Hypothalamus (tissue), 51 donors: ENCODE measurements at places on chromosomes 1 and 21.

DNA sequence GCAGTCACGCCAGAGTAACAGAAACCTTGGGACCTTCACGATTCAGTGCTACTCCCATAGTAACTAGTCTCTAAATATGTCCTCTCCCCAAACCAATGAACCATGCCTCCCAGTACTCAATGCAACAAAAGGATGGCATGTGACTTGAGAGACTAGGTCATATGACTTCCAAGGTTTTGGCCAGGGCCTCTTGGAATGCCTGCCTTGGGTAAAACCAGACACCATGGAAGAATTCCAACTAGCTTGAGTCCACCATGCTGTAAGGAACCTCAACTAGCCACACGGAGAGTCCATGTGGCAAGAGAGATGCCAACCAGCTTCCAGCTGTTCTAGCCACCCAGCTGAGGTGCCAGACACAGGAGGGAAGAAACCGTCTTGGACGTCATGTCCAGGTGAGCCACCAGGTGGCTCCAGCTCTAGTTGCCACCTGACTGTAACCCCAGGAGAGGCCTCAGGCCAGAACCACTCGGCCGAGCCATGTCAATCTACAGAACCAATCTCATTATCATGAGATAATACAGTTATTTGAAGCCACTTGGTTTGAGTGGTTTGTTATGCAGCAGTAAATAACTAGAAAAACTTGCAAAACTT lies 115.0 kb downstream of the SYF2 start:
- DNase-seq = no peak

DNA sequence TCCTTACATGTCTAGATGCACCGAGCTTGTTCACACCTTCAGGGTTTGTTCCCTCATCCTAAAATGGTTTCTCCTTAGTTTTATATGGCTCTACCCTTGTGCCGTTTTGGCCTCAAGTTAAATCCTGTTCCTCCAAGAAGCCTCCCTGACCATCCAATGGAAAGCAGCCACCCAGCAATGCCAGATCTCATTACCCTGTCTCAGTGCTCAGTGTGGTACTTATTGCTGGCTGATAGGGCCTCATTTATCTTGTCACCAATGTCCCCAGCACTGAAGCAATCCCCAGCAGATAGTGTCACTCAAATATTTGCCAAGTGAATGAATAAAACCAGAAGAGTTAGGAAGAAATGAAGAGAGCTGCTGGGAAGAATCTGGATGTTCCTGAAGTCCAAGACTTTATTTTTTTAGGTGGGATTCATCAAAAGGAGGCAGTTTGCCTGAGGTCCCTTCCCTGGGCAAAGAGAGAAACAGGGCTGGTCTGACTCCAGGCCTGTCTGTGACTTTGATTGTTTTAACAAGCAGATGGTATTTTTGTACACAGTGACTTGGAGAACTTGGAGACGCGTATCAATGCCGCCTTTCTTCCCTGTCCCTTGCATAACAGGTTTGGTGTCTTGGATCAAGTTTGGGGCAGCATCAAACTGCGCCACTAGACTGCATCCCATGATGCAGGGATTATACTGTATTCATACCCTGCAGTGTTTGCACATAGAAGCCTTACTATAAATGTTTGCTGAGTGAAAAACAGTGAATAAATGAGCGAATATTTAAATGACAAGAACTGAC lies 221.2 kb downstream of the DISC1 start:
- DNase-seq = no peak

DNA sequence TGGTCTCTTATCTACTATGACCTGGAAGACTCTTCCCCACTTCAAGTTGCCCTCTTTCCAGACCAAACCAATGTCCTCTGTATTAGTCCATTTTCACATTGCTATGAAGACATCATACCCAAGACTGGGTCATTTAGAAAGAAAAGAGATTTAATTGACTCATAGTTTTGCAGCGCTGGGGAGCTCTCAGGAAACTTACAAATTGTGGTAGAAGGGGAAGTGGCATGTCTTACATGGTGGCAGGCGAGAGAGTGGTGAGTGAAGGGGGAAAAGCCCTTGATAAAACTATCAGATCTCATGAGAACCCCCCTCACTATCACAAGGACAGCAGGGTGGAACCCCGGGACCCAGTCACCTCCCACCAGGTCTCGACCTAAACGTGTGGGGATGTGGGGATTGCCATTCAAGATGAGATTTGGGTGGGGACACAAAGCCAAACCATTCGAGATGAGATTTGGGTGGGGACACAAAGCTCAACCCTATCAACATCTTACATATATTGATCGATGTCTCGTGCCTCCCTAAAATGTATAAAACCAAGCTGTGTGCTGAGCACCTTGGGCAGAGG lies 14.2 kb upstream of the AGPAT3 start:
- no peak for DNase-seq

DNA sequence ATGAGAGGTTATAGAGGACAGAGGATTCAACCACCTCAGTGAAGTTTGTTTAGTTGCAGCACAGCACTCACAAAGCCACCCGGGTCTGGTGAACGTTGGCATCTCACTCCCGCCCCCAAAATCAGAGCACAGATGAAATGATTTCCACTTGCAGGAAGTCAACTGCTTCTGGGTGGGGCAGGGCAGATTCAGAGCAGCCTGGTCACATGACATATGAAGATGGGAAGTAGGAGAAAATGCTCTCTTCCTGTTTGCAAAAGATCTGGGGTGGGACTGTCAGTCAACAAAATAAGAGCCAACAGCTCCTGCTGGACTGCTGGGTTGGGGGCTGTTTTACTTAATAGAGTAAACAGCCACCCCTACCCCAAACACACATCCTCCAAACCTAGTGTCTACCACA lies 43.2 kb downstream of the LRRC71 start:
- DNase-seq = no peak

DNA sequence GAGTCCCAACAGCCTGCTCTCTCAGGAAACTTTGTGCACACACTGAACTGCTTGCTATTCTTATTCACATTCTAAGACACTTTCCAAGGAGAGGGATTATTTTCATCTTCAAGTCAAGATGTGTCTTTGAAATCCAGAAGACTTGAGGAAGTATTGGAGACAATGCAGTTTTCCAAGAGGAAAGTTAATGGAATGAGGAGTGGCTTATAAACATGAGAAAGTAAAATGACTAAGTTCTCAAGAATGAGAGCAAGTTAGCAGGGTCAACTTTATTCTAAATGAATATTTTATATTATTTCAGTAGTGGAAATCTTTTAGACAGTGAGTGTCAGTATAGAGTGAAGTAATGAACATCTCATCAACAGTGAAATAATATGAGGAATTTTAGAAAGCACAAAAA lies 1239.3 kb downstream of the MRPL39 start:
- no peak for DNase-seq

- DNase-seq = no peak
Observed at GRCh38 chr21:16587681-16588375, 858.0 kb downstream of the USP25 start.

- no peak for DNase-seq
Observed at GRCh38 chr1:225720937-225721336, 56.7 kb upstream of the SRP9 start.

GRCh38 chr1:14777516-14778506 lies 179.3 kb downstream of the KAZN start:
- no peak for DNase-seq

DNA sequence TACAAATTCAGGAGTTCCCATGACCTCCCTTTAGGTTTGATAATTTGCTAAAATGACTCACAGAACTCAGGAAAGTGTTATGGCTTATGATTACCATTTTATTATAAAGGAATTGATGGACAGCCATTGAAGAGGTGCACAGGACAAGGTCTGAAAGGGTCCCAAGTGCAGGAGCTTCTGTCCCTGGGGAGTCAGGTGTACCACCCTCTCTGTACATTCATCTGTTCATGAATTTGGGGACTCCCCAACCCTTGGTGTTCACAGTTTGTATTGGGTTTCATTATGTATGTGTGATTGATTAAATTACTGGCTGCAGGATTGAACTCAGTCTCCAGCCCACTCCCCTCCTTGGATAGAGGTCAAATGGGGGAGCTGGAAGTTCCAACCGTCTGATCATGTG lies 10.8 kb upstream of the IL10RB start:
- no peak for DNase-seq

GRCh38 chr1:57041901-57042300 lies 76.1 kb upstream of the C8B start:
- DNase-seq = no peak

- no peak for DNase-seq
Observed at GRCh38 chr1:214364386-214364785, 83.4 kb downstream of the SMYD2 start.

DNA sequence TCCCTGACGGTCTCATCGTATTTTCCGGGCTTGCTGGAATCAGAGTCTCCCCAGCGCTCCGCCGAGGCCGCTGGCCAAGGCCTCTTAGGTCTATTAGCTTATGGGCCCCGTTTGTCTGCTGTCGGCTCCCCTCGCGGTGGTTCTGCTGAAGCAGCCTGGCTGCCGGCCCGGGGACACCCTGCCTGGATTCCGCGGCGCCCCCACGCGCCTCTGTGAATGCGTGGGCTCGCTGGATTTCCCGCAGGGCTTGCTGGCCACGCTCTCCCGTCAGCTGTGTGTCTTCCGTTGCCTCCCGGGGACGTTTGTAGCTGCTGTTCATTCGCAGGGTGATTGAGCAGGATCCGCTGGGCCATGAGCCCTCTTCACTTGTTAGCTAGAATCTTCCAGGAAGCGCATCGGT lies 8.4 kb downstream of the LRRC3 start:
- DNase-seq = no peak
